ENCODE measurements at places on chromosomes 7 and 10.

- DNase-seq, result no peak
These were observed 85.1 kb downstream of the DNMBP start for GRCh38 chr10:99924451-99925255.

DNA sequence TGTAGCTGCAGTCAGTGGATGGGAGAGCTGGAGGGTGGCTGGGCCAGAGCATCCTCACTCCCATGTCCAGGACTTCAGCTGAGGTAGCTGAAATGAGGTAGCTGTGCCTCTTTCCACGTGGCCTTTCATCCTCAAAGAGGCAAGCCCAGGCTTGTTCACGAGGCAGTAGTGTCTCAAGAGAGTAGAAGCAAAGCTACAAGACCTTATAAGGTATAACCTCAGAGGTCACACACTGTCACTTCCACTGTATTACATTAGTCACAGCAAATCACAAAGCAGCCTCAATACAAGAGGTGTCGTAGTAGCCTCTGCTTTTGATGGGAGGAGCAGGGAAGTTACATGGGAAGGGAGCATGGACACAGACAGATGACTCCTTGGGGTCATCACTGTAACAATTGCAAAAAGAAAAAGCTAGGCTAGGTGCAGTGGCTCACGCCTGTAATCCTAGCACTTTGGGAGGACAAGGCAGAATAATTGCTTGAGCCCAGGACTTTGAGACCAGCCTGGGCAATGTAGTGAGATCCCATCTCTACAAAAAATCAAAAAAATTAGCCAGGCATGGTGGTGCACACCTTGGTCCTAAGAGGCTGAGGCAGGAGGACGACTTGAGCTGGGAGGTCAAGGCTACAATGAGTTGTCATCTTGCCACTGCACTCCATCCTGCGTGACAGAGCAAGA lies 97.5 kb downstream of the SKIDA1 start:
- DNase-seq, result no peak

DNA sequence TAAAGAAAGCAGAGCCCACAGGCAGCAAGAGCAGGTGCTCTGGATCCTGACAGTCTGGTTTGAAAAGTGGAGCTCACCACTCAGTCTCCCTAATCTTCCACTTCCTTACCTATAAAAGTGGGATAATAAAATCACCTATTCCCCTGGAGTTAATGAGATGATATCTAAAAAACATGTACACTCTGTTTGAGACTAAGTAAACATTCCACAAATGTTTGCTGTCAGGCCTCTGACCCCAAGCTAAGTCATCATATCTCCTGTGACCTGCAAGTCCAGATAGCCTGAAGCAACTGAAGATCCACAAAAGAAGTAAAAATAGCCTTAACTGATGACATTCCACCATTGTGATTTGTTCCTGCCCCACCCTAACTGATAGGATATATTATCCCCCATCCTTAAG lies 1324.5 kb downstream of the XPNPEP1 start:
- DNase-seq, result no peak

- no peak for DNase-seq
These were observed 1.7 kb downstream of the LBX1 start for GRCh38 chr10:101227429-101228152.

DNA sequence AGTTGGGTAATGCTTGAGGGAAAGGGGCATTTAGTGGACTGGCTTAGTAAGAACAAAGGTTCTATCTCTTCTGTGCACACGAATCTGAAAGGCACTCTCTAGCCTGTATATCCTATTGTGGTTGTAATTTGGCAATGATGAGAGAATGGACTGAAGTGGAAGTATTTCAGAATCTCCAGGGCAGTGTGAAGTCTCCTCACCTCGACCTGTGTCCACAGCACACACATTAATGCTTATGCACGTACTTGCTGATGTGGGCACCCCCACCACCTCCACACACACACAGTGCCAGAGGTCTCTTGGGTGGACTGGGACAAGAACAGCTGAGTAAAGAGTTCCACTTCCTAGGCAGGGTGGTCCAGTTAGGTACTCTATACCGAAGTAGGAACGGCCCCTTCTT lies 6.9 kb downstream of the SMC3 start:
- DNase-seq, result no peak

- no peak for DNase-seq
These were observed 13.1 kb downstream of the ADGRA1 start for GRCh38 chr10:133100706-133101415.

- DNase-seq, result no peak
These were observed 34.3 kb downstream of the NPY start for GRCh38 chr7:24318326-24318725.

DNA sequence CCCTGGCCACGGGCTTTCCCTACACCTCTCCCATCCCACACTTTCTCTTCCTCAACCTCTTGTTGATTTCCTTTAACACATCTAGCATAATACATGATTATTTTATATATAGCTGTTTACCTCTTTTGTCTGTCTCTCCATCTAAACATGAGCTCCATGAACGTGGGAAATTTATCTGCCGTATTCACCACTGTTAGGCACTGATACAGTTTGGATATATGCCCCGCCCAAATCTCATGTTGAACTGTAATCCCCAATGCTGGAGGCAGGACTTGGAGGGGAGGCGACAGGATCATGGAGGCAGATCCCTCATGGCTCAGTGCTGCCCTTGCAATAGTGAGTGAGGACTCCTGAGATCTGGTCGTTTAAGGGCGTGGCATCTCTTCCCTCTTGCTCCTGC lies 5.7 kb downstream of the CYTH3 start:
- no peak for DNase-seq

GRCh38 chr10:131646551-131647525 lies 254.0 kb upstream of the PPP2R2D start:
- DNase-seq, result no peak

DNA sequence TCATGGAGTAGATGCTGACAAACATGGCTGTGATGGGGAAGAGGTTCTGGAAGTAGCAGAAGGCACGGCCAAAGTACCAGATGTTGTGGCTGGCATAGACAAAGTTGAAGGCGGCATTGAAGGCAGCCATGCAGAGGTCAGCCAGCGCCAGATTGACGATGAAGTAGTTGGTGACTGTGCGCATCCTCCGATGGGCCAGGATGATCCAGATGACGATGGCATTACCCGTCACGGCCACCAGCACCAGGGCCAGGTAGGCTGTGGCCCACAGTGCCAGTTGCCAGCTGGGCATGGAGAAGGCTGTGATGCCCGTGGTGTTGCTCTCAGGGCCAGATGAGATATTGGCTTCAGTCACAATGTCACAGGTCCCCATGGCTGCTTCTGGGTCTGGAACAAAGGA lies 767 bp downstream of the TACR2 start:
- no peak for DNase-seq

GRCh38 chr7:108234281-108234680 lies 104.1 kb upstream of the LAMB4 start:
- DNase-seq, result no peak

DNA sequence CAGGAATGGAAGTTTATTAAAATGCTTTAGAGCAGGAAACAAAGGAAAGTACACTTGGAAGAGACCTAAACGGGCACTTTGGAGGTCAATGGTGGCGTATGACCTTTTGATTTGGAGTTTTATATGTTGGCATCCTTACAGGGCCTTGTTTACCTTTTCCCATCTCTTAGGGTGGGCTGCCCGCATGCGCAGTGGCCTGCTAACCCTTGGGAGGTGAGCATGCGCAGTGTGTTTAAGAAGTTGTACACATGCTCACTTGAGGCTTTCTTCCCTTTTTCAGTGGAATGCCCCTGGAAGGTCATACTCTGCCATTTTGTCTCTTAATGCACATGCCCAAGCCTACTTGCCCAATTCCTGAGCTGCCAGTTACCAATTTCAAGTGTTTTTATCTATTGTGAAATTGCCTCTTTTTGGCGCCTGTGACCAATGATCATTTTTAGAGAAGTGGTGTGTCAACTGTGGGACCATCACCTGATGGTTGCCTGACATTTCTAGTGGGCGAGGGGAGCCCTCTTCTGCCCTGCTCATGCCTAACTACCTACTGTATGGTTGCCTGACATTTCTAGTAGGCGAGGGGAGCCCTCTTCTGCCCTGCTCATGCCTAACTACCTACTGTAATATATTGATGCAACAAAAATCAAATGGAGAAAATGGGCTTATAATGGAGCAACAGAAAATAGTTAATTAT lies 138.0 kb downstream of the PPP1R9A start:
- DNase-seq, result no peak

GRCh38 chr7:92732316-92733036 lies 103.9 kb downstream of the CDK6 start:
- no peak for DNase-seq

DNA sequence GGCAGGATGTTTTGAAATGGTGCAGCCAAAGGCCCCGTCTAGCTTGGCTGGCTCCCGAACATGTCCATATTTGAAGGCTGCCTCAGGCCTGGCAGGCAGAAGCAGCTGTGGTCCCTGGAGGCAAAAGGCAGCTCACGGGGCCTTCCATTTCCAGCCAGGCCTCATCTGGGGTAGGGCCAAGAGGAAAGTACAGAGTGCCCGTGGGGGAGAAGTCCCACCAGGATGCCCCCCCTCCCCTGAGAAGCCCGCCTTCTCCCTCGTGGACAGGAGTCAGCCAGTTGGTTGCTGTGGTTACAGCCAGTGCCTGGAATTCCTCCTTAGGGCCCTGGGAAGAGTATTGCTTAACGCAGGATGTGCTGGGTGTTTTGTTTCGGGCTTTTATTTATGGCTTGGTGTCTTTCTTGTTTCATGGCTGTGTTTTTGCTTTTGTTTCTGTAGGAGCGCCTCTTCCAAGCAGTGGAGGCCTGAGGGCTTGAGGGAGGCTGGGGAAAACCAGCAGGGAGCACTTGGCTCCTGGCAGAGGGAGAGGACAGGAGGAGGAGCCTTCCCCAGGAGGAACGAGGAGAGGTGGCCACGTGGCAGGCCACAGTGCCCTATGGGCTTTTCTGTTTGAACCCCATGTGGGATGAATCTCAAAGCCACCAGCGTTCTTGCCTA lies 45.4 kb downstream of the CHST3 start:
- no peak for DNase-seq

DNA sequence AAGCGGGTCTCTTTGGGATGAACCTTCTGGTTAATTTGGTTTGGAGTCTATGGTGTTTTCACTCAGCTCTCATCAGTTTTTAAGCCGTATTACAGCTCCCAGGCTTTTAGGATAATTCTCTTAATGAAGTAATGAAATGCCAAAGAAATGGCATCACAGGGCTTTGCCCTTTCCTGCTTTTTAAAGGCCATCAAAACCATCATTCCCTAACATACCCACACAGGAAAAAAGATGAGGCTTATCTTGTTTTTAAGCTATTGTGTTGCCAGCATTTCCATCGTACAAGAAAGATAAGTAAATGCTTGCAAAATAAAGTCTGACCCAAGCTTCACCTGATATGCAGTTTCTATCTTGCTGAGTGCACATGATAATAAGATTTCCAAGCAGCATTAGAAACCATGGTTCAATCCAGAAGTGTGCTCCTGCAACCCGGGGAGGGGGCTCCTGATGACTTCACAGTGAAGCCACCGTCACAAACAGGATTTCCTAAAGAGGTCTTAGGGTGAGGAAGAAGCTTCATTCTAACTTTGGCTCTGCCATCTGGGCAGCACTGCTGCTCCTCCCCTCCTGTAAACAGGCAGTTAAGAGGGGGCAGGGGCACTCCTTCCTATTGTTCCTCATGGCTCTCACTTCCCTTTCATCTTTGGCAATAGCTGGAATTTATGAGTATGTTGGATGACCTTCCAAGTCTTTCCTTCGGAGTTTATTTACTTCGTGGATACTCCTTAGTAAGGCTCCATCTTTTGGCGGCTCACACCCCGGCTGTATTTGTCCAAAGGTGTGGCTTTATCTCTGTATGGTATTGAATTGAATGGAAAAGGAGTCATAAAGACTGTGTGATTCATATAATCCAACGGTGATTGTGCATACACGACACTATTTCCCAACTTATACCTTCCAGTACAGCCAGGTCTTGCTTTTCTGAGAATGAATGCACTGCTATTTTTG lies 55.2 kb upstream of the FAM133B start:
- DNase-seq, result no peak

DNA sequence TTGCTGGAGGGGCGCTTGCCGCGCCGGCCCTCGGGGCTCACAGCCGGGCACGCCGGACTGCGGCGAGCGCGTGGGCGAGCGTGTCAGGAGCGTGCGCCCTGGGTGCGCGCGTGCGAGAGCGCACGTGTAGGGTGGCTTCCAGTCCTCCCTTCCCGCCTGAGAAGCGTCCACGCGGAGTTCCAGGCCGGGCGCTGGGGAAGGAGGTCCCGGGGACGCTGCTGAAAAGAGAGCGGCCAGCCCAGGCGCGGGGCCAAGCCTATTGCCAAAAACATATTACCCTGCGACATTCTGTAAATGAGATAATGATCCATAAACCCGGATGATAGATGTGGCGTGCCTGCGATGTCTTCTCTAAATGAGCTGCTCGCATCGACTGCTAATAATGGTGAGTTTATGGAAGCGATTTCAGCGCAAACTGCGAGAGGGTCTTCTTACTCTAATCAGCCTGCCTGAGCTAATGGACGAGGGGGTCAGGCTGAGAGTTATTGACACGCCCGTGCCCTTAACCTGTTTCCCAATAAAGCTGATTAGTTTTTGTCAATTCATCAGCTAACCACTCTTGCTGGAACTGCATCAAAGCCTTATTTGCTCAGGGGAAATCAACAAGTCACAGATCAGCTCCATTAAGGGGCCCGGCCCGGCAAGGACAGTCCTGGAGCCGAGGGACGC lies 8.0 kb upstream of the MNX1 start:
- DNase-seq, result peak; percentile 7

GRCh38 chr10:17790651-17791050 lies 18.5 kb upstream of the MRC1 start:
- DNase-seq, result no peak

DNA sequence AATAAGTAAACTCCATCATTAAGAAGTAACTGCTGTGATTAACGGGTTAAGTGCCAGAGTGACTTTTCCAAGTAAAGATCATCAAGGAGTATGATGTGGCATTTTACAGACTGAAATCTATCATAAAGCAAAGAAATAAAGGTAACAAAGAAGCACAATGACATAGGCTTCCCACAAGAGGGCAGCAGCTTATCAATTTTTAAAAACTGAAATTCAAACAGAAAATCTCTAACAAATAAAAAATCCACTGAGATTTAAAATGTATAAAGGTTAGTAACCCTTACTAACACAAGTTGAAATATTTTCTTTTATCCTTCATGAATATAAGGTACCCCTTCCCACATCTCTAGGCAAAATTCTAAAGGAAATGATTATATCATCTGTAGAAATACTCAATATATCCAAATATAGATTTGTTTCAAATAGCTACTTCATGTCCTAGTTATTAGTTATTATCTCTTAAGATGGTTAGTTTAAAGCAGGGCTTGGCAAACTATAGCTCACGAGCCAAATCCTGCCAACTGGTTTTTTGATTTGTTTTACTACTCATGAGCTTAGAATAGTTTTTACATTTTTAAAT lies 29.2 kb downstream of the FAM3C start:
- no peak for DNase-seq

GRCh38 chr10:93993782-93994437 lies at the start of gene PLCE1:
Gene PLCE1 (plus strand): TSS chr10:93993931. CDS start chr10:94031047, 37,116 bp downstream.
- DNase-seq, result peak; percentile 37

GRCh38 chr10:34537629-34538231 lies 277.4 kb downstream of the PARD3 start:
- DNase-seq, result no peak

GRCh38 chr7:105980645-105981396 lies 17.8 kb downstream of the CDHR3 start:
- peak; percentile 82 for DNase-seq

GRCh38 chr7:37318541-37318940 lies 130.1 kb downstream of the ELMO1 start:
- no peak for DNase-seq

GRCh38 chr7:114889646-114890285 lies 32.1 kb upstream of the MDFIC start:
- DNase-seq, result no peak

- DNase-seq, result no peak
These were observed 414.2 kb upstream of the GALNT17 start for GRCh38 chr7:70717553-70718329.

Measured in NCI-H2171 (cell line).